Sigmoid colon (tissue), 7 donors: ENCODE measurements at places on chromosomes 3 and 15. TPM values are rescaled to one million over a fixed set of nuclear protein-coding genes. Genes with fewer than 3 reads are reported as not detected.

GRCh38 chr15:32869776-32870175 is 152.0 kb downstream of the GREM1 start:
- H3K27ac ChIP-seq = no peak overlapping the region
- H3K36me3 ChIP-seq = no peaks in the 10 kb centered on the region
- DNase-seq = no peak
- no peaks in the 10 kb centered on the region for H3K27me3 ChIP-seq
- H3K4me3 ChIP-seq = no peak overlapping the region
- peaks cover 21% of the 10 kb centered on the region for H3K4me1 ChIP-seq

Gene PDCD6IP
- total RNA-seq = 77.1 TPM

Gene THAP10
- 2.9 TPM for total RNA-seq

DNA sequence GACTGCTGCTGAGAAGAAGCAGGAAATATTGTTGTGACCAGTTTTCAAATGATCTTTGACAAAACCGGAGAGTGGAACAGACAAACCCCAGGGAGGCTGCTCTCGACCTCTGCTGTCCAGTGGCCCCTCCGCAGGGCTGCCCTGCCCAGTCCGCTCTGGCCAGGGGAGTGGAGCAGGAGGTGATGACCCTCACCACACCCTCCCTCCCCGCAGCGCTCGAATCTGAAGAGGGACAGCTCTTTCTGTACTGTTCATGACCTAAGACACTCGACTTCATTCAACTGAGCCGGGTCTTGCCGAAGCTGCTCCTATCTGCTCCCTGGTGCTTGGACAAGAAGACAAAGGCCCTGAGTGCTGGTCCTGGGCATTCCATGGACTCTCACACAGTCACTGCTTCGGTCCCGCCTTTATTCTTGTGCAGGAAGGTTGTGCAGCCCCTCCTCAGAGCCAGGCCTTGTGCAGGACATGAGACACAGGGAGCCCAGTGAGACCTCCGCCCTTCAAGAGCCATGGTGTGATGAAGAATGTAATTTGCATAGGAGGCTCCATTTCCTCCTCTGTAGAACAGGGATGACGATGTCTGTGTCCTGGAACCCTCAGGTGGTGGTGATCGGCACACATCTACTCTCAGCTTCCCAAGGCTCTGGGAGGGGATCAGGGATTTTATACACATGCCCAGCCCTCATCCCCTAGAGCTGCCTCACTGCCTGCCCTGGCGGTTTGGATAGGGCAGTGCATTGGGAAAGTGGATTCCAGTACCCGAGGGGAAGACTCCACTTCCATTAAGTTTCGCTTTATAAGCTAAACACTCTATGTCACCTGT is 97.1 kb upstream of the PRR20G start:
- no peaks in the 10 kb centered on the region for H3K36me3 ChIP-seq
- peaks cover 32% of the 10 kb centered on the region for H3K27me3 ChIP-seq
- no peak overlapping the region for H3K27ac ChIP-seq
- DNase-seq = no peak

- no peaks in the 10 kb centered on the region for H3K4me1 ChIP-seq
- no peaks in the 10 kb centered on the region for H3K27me3 ChIP-seq
- no peak for DNase-seq
- no peaks in the 10 kb centered on the region for H3K36me3 ChIP-seq
- no peak overlapping the region for H3K4me3 ChIP-seq
- no peak overlapping the region for H3K27ac ChIP-seq
These were observed 116.7 kb downstream of the ERC2 start for GRCh38 chr3:56351537-56351936.

DNA sequence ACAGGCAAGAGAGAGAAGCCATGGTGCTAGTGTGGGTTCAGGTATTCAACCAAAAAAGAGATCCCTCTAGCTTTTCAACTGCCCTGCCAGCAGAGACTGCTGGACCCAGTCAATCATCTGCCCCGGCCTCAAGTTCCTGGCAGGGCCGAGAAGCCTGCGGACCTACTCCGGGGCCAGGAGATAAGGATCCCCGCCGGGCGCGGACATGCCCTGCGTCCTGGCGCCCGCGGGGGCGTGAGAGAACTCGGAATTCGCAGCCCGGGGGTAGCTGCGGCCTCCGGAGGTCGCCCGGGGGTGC is 821 bp upstream of the MAGI1 start:
- peak overlapping the region; percentile 96 for H3K27ac ChIP-seq
- no peaks in the 10 kb centered on the region for H3K36me3 ChIP-seq
- peak; percentile 69 for DNase-seq
- H3K4me1 ChIP-seq = peaks cover 33% of the 10 kb centered on the region
- H3K27me3 ChIP-seq = no peaks in the 10 kb centered on the region

DNA sequence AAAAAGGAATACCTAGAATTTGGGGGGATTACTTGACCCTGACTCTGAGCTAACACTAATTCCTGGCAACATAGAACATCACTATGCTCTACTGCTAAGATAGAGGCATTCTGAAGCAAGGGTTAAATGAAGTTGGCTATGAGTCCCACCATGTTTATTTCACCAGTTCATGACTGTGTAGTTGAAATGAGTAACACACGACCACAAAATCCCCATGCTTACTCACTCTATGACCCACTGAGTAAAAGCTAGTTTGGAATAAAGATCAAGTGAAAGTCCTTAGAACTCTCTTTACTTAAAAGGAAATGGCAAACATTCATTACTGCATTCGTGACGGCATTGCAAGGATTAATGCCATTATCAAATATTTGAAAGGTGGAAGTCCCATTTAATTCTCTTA is 47.4 kb downstream of the MRPL46 start:
- no peaks in the 10 kb centered on the region for H3K27me3 ChIP-seq
- H3K27ac ChIP-seq = no peak overlapping the region
- no peaks in the 10 kb centered on the region for H3K36me3 ChIP-seq
- H3K4me1 ChIP-seq = no peaks in the 10 kb centered on the region

- H3K27ac ChIP-seq = no peak overlapping the region
- DNase-seq = no peak
- peaks cover 79% of the 10 kb centered on the region for H3K36me3 ChIP-seq
- H3K27me3 ChIP-seq = no peaks in the 10 kb centered on the region
- no peak overlapping the region for H3K4me3 ChIP-seq
These were observed 24.8 kb upstream of the RHO start for GRCh38 chr3:129503471-129504291.

Gene IQCH
- total RNA-seq = 1.4 TPM

GRCh38 chr3:27559835-27560234 is 75.7 kb upstream of the SLC4A7 start:
- H3K4me1 ChIP-seq = peaks cover 25% of the 10 kb centered on the region
- DNase-seq = peak; percentile 77
- H3K4me3 ChIP-seq = no peak overlapping the region

Gene IGF2BP2
- 6.7 TPM for total RNA-seq

DNA sequence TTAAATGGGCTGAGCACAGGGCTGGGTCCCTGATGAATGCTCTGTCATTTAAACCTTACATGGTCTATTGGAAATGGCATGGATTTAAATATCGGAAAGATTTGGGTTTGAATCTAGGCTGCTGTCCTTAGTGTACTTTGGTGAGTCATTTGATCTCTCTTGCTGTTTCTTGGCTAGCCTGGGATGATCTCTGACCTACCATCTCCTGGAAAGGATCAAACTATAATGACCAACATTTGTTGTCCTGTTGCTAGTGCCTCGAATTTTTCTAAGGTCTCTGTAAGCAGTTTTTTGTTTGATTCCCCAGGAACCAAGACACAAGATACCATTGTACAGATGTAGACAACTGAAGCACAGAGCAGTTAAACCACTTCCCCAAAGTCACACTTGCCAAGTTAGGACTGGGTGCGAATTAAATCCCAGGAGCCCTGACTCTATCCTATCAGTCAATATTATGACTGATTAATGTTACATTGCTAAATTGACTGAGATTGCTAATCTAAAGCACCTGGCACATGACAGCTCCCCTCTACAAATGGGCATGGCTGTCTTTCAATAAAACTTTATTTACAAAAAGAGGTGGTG is 244.9 kb upstream of the MCTP2 start:
- no peak overlapping the region for H3K27ac ChIP-seq
- no peaks in the 10 kb centered on the region for H3K36me3 ChIP-seq
- H3K4me1 ChIP-seq = peaks cover 17% of the 10 kb centered on the region
- no peak for DNase-seq
- H3K27me3 ChIP-seq = no peaks in the 10 kb centered on the region

Gene NEIL1
- 22.2 TPM for total RNA-seq

DNA sequence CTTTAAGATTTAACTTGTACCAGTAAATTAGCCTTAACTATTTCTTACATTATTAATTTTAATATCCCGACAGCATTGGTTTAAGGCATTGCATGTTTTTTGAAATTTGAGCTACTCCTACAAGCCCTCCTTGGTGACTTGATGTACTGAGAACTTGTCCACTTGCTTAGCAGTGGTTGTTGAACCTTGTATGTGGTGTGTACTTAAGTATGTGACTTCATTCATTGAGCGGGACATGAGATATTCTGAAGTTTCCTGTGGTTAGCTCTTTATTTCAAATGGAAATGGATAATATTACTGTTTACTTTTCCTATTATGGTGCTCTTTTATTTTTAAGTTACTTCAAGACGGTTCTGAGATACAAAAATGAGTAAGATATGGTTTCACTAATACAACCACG is 3.6 kb upstream of the COL6A5 start:
- no peak overlapping the region for H3K27ac ChIP-seq
- no peak for DNase-seq
- peaks cover 6% of the 10 kb centered on the region for H3K4me1 ChIP-seq
- H3K4me3 ChIP-seq = no peak overlapping the region
- H3K27me3 ChIP-seq = peaks cover 14% of the 10 kb centered on the region

GRCh38 chr3:197253238-197253947 is 45.0 kb downstream of the DLG1 start:
- DNase-seq = no peak
- no peak overlapping the region for H3K27ac ChIP-seq
- H3K27me3 ChIP-seq = no peaks in the 10 kb centered on the region

Gene POTEB2
- total RNA-seq = not detected

Gene DNASE1L3
- total RNA-seq = 0.82 TPM

Gene GPR176
- total RNA-seq = 5.7 TPM

Gene LMAN1L
- not detected for total RNA-seq

Gene SCN5A
- 0.33 TPM for total RNA-seq

GRCh38 chr15:64686130-64686735 is 89.2 kb downstream of the RBPMS2 start:
- DNase-seq = no peak
- no peak overlapping the region for H3K4me3 ChIP-seq
- H3K27me3 ChIP-seq = no peaks in the 10 kb centered on the region
- H3K27ac ChIP-seq = peak overlapping the region; percentile 61

- no peak for DNase-seq
- H3K27ac ChIP-seq = no peak overlapping the region
- H3K27me3 ChIP-seq = no peaks in the 10 kb centered on the region
- no peak overlapping the region for H3K4me3 ChIP-seq
- H3K4me1 ChIP-seq = no peaks in the 10 kb centered on the region
These were observed 28.1 kb downstream of the NKIRAS1 start for GRCh38 chr3:23888617-23889228.

- no peaks in the 10 kb centered on the region for H3K36me3 ChIP-seq
- H3K4me1 ChIP-seq = no peaks in the 10 kb centered on the region
- H3K27me3 ChIP-seq = no peaks in the 10 kb centered on the region
- no peak for DNase-seq
- H3K27ac ChIP-seq = peak overlapping the region; percentile 58
These were observed 67.6 kb upstream of the CTDSPL start for GRCh38 chr3:37793889-37794591.

Gene TRH
- not detected for total RNA-seq

Gene AQP9
- not detected for total RNA-seq

GRCh38 chr3:117927825-117928224 is 1106.8 kb downstream of the IGSF11 start:
- no peak overlapping the region for H3K27ac ChIP-seq
- H3K36me3 ChIP-seq = no peaks in the 10 kb centered on the region
- no peak for DNase-seq

DNA sequence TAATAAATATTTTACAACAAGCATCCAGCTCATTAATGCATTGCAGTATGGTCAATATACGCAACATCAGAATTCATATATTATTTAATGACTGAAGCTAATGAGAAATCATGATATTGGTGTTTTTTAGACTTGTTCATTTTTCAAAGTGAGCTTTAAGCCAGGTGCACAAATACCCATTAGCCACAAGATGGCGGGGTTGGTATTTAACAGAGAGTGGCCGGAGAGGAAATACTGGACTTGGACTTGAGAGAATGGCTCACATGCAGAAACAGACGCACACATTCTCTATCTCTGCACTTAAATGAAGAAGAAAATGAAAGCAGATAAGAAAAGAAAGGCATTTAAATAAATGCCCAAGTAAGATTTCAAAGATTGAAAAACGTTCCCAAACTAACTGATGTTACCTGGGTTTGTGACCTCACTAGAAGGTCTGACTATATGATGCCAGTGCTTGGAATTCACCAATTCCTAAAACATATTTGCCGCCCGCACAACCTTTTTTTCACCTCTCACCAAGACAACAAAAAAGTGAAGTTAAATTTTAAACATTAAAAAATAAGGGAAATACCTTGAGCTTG is 21.2 kb upstream of the CRBN start:
- no peak overlapping the region for H3K27ac ChIP-seq
- no peak for DNase-seq
- H3K36me3 ChIP-seq = no peaks in the 10 kb centered on the region
- no peak overlapping the region for H3K4me3 ChIP-seq

Gene LIPC
- not detected for total RNA-seq

DNA sequence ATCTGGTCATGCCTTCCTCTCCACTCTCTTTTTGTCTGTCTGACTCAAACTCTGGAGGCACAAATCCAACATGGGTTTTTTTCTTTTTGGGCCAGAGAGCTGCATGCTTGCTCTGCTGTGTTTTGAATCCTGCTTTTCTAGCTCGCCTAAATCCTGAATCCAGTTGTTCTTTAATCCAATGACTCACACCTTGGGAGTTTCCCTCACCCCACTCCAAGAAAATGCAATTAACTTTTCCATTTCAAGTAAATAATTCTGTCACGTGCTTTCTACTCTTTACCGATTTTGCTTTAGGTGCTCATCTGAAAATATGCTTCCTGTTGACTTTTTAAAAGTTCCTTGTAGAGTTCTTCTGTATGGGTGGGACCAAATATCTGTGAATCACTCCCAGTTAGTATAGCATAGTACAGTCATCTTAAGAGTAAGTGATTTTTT is 47.6 kb downstream of the SLMAP start:
- DNase-seq = no peak
- H3K4me3 ChIP-seq = no peak overlapping the region
- no peaks in the 10 kb centered on the region for H3K27me3 ChIP-seq
- H3K36me3 ChIP-seq = no peaks in the 10 kb centered on the region
- peaks cover 5% of the 10 kb centered on the region for H3K4me1 ChIP-seq

- no peak overlapping the region for H3K27ac ChIP-seq
- H3K27me3 ChIP-seq = no peaks in the 10 kb centered on the region
- H3K4me3 ChIP-seq = no peak overlapping the region
- H3K36me3 ChIP-seq = no peaks in the 10 kb centered on the region
These were observed 76.2 kb downstream of the TRIM42 start for GRCh38 chr3:140753865-140754754.

DNA sequence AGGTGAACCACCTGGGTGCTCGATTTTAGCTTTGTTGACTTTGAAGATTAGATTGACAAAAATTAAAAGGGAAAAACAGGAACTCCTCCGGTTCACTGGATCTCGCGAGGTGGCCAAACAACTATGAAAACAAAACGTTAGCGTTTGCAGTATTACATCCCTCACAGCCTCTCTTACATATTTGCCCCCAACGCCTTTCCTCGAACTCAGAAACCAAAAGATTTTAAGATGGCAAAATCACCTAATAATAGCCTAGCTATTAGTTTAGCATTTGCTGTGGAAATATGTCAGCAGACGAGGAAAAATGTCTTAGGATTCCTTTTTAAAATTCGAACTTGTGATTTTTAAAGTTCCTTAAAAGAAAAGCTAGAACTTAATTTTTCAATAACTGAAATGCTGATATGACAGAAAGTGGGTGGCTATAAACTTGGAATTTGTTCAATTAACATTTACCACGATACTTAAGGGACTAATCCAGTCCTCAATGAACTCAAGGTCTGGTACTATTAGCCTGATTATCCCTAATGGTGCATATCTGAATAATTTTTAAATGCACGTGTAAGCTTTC is 491 bp upstream of the SENP7 start:
- peak overlapping the region; percentile 88 for H3K4me3 ChIP-seq
- H3K27ac ChIP-seq = peak overlapping the region; percentile 94
- no peak for DNase-seq
- no peaks in the 10 kb centered on the region for H3K36me3 ChIP-seq
